Activated CD8-positive, alpha-beta memory T cell treated with anti-CD3 and anti-CD28 coated beads, Interleukin-2, amount 10 ng/mL, durations not matched to agents 7 days and 5 days (primary cell): ENCODE measurements at places on chromosomes 13 and 19. TPM values are rescaled to one million over a fixed set of nuclear protein-coding genes. Genes with fewer than 3 reads are reported as not detected.

The KIR2DL3 gene
- 0.30 TPM for total RNA-seq

The MBD3L3 gene
- not detected for total RNA-seq

The CEACAM7 gene
- total RNA-seq: not detected

The DKKL1 gene
- not detected for total RNA-seq

The CGB7 gene
- total RNA-seq: not detected

The CLDND2 gene
- 19.1 TPM for total RNA-seq

The FAM216B gene
- total RNA-seq: not detected

The KLK8 gene
- total RNA-seq: not detected

- peak; percentile 60 for DNase-seq
These were observed 1.3 kb downstream of the SLC25A42 start for GRCh38 chr19:19064811-19065745.

- no peak for DNase-seq
These were observed 73.6 kb downstream of the KDM4B start for GRCh38 chr19:5042556-5042955.

GRCh38 chr13:47890146-47890814 is 110.8 kb downstream of the SUCLA2 start:
- DNase-seq: peak; percentile 44

GRCh38 chr19:10412257-10412977 is 7.9 kb upstream of the PDE4A start:
- DNase-seq: peak; percentile 74

- no peak for DNase-seq
These were observed 17.7 kb upstream of the OLFM2 start for GRCh38 chr19:9953802-9954542.

DNA sequence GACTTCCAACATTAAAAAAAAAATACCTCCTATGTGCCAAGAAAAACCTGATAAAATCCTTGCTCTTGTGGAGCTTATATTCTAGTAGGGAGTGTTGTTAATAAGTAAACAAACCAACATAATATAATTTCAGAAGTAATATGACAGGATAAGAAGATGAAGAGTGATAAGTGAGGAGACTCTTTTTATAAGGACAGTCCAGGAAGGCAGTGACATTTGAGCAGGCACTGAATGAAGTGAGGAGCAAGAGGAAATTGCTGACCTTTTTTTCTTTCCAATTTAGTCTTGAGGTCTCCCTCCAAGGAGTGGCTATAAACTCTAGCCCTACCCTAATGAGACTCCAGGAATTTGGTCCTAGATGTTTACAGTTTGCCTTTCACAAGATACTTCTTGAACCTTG is 715.7 kb downstream of the SLITRK1 start:
- DNase-seq: no peak

DNA sequence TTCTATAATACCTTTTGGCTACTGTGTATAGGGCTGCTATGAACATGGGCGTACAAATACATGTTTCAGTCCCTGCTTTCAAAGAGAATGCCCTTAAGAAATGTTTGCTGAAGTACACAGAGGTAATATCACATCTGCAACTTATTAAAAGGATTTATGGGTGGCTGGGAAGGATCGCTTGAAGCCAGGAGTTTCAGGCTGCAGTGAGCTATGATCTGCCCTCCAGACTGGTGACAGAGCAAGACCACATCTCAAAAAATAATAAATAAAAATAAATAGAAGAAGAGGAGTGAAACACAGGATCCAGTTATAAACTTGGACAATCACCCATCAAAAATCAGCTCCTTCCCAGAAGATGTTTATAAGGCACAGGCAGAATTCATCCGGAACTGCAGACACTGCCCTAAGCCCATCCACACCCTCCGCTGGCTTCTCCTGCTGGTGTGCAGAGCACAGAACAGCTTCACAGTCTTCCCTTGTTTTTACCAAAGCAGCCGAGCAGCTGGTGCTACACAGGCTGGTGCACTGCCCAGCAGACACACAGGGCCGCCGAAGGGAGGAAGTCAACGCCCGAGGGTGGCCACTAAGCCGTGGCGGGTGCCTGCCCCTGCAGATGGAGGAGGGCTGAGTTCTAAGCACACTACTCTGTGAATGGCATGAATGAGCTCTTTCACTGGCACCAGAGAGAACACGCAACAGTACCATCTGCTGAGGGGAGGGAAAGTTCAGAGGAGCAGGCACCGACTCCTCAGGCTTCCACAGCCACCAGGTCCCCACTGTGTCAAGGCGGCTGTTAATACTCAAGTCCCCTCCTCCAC is 44.0 kb downstream of the BRD4 start:
- no peak for DNase-seq

- DNase-seq: no peak
These were observed 32.5 kb downstream of the MCF2L start for GRCh38 chr13:113001241-113002140.

DNA sequence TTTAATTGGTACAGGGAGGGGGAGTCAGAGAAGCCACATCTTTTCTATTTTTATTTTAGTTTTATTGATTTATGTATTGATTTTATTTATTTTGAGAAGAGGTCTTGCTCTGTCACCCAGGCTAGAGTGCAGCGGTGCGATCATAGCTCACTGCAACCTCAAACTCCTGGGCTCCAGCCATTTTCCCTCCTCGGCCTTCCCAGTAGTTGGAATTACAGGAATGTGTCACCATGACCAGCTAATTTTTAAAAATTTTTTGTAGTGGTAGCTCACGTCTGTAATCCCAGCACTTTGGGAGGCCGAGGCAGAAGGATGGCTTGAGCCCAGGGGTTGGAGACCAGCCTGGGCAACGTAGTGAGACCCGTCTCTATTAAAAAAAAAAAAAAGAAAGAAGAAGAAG is 4.1 kb downstream of the IL27RA start:
- DNase-seq: no peak

DNA sequence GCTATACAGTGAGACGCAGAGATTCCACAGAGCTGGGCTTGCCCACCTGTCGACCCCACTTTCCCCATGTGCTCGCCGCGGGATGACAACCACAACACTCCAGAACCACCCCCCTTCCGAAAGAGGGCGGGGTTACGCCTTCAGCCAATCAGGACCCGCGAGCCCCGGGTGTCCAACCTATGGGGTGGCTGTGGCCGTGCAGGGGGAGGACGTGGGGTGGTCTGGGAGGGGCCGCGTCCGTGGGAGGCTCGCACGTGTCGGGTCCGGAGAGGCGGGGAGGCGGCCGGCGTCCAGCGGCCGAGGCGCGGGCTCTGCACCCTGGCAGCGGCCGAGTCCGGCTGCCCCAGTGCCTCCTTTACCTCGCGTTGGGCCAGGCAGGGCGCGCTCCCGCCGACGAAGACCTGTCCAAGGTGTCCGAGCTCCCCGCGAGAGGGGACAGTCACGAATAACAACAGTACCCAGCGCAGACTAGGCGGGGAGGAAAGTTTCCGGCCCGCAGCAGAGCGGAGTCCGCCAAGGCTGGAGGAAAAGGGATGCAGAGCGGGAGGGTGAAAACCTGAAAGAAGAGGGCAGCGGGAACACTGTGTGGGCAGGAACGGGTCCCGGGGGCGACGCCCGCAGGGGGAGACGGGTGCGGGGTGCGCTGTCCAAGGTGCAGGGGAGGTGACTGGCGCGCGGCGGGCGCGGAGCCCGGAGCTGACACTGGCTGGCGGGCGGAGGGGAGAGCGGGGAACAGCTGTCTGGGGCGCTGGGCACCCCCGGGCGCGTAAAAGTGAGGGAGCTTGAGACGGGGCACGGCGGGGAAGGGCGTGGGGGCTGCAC is 911 bp downstream of the ENOX1 start:
- DNase-seq: no peak
